ENCODE measurements at places on chromosomes 13 and 19.
A peak's percentile ranks its signal among the peaks of the same experiment; 100 is the strongest.

DNA sequence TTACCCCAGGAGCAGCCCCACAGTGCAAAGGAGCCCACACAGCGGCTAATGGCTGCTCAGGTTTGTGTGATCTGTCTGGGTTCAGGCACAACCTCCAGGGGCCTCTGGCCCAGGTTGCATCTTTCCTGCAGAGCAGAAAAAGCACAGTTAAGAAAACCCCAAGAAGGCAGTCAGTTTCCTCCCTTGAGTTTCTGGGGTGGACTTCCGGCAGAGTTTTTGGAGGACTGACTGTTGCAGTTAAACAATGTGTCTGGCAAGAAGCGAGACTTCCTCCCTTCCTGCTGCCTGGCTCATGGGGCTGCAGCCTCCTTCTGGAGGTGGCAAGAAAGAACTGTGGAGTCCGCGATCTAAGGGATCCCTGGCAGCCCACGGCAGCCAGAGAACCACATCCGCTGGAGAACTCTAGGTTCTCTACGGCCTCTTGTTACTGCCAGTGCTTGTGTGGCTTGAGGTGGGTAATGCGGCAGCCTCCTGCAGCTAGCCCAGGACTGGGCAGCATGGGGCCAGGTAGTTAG, 114.4 kb downstream of the ZDHHC20 start:
- DNase-seq, result peak; percentile 11

DNA sequence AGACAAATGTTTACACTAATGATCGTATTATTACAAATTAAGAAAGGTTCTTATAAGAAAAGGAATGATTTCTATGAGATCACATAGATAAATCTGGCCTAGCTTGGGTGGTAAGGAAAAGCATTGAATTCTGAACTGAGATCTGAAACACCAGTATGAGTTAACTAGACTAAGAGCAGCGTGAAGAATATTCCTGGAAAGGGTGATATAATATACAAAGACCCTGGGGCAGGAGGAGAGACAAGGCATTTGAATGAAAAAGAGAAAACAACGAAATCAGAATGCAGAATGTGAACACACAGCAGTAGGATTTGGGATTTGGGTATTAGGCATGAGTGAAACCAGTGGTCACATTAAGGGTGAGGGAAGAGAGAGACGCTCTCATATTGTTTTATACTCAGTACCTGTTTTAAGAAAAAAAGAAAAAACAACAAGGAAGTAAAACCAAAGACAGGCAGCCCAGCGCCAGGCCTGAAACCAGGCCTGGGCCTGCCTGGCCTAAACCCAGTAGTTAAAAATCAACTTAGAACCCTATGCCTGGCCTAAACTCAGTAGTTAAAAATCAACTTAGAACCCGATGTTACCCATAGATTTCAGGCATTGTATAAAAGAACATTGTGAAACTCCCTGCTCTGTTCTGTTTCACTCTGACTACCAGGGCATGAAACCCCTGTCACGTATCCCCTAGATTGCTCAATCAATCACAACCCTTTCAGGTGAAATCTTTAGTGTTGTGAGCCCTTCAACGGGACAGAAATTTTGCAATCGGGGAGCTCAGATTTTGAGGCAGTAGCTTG, 287.1 kb downstream of the ITGBL1 start:
- DNase-seq, result no peak

GRCh38 chr13:73938372-73939070, 195.7 kb downstream of the KLF12 start:
- DNase-seq, result no peak

GRCh38 chr13:21825801-21826200, 154.9 kb downstream of the FGF9 start:
- DNase-seq, result no peak

GRCh38 chr13:88464851-88465250, 793.7 kb downstream of the SLITRK5 start:
- DNase-seq, result no peak

DNA sequence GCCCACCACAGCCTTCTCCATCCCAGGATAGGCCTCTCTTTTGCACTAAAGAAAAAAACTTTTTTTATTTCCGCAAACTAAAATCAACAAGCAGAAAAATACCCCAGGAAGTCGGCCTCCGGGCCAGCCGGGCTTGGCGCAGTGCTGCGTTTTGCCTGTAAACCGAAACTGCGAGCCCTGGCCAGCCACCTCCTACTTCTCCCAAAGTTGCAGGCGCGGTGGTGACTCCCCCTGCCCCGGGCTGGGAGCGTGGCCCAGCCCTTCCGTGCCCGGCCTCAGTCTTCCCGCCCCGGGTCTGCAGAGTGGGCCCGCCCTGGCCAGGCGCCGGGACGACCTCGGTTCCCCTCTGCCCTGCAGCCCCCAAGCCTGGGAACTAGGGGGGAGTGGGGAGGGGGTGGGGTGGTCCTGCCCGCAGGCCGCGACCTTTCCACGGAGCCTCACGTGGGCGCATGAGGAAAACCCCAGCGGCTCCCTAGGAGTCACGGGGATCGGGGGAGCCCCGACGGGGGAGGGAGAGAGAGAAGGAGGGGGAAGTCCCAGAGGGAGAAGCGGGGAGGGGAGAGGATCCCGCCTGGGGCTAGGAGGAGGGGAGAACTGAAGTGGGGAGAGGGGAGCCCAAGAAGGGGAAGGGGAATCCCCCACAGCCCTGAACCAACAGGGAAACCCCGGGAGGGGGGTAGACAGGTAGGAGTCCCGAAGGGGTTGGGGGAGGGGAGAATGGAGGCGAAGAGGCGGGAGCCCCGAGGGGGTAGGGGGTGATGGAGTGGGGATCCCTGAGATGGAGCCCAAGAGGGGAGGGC, 3.0 kb downstream of the GADD45B start:
- DNase-seq, result peak; percentile 69

GRCh38 chr13:75357576-75358289, 124.2 kb downstream of the TBC1D4 start:
- DNase-seq, result peak; percentile 49

GRCh38 chr19:15701757-15702533, 25.9 kb upstream of the OR10H2 start:
- no peak for DNase-seq

DNA sequence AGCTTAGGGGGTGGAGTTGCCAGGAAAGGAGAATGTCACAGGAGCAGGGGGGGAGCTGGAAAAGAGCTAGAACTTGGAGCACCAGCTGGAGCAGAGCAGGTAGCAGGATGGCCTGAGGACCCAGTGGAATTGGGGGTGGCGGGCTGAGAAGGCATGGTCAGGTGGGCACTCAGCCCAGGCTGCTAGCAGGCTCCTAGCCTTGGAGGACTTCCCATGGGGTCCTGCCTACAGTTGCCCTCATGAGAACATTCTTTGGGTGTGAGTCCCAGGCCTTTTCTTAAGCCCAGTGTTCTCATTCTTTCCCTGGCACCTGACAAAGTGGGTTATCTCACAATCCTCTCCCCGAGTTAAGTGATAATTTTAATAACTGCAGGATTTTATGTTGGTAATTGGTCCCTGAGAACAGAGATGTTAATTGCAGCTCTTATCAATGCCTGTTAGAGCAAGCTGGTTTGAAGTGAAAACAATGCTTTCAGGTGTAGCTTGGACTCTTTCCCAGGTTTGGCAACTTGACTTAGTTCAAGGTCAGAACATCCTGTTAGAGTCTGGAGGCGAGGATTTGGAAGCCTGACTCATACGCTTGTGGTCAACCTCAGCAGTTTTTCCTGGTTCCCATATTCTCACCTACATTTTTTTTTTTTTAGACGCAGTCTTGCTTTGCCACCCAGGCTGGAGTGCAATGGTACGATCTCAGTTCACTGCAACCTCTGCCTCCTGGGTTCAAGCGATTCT, 18.1 kb upstream of the OLFM4 start:
- no peak for DNase-seq

DNA sequence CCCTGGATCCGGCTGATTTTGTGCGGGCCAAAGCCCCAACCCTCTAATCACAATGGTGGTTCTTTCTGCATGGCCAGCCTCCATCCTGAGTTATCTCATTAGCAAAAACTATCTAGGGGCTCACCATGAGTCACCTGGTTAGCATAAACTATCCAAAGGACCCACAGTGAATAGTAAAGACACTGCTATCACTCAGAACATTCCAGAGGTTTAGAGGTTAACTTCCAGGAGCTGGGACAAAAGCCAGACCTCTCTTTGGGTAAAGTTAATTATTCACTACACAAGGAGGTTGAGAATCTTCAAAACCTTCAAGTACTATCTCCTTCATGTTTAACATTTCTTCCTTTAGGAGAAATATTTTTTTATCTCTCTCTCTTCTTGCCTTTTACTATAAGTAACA, 18.8 kb upstream of the PPP5C start:
- DNase-seq, result no peak

- no peak for DNase-seq
Measured at GRCh38 chr13:32501064-32501463, 37.5 kb downstream of the N4BP2L2 start.

- DNase-seq, result no peak
Measured at GRCh38 chr13:101942535-101943157, 459.2 kb downstream of the FGF14 start.

GRCh38 chr19:55041627-55042343, 3.7 kb upstream of the GP6 start:
- peak; percentile 29 for DNase-seq

DNA sequence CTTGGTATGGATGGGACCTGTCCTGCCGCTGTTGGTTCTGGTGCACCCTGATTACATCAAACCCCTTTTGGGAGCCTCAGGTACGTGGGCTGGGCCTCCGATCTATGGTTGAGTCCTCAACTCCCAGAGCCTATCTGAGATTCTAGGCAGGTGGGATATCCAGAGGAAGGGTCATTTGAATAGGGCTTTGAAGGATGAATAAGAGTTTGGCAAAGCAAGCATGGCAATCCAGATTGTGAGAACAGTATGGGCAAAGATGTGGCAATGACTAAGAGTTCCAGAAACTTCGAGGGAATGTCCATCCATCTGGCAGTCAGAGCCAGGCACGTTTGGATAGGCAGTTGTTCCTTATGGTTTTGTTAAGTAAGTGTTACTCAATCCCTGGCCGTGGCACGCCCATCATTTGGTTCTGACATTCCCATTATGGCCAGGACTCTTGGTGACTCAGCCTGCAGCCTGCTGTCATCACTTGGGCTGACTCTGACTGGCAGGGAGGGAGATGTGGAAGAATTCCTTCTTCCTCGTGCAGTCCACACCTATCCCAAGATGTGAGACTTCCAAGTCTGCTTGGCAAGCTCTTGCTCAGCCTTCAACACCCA, 21.5 kb downstream of the CYP4F22 start:
- DNase-seq, result no peak

DNA sequence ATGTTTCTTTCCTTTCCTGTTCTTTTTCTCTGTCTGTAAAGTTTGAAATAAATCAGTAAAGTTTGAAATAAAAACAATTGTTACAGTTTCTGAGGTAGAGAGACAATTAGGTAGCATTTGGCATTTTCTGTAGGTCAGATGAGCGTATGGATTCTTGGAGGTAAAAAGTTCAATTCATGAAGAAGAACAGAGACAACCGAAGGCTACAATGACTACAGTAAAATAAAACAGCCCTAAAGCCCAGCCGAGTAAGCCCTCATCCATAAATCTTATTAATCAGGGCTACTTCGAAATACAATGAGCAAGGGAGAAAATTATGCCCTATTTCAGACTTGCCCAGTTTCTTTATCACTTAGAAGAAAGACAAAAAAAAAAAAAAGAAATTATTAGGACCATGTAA, 941.9 kb upstream of the SLC10A2 start:
- DNase-seq, result no peak

DNA sequence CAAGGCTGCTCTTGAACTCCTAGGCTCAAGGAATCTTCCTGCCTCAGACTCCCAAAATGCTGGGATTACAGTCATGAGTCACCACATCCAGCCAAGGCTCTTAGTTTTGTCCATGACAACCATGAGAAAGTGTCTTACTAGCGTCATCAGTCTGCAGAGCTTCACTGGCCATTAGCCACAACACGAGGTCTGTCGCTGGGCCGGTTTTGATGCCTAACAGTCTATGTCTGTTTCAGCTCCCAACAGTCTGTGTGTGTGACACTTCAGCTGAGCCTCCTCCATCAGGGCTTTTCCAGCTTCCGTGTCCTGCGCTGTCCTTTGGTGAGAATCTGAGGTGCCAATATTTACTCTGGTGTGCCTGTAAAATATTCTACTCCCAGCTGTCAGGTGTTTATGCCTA, 47.6 kb downstream of the CEP89 start:
- DNase-seq, result no peak

- no peak for DNase-seq
Measured at GRCh38 chr13:67967031-67967430, 736.9 kb upstream of the PCDH9 start.

GRCh38 chr19:38655148-38655824, 7.8 kb downstream of the ACTN4 start:
- DNase-seq, result peak; percentile 53

DNA sequence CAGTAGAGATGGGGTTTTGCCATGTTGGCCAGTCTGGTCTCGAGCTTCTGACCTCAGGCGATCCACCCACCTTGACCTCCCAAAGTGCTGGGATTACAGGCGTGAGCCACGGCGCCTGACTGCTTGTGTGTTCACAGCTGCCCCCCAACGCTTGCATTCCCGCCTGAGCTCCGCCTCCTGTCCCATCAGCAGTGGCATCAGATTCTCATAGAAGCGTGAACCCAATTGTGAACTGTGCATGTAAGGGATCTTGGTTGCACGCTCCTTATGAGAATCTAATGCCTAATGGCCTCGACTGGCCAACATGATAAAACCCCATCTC, 75.9 kb downstream of the GADD45B start:
- no peak for DNase-seq

DNA sequence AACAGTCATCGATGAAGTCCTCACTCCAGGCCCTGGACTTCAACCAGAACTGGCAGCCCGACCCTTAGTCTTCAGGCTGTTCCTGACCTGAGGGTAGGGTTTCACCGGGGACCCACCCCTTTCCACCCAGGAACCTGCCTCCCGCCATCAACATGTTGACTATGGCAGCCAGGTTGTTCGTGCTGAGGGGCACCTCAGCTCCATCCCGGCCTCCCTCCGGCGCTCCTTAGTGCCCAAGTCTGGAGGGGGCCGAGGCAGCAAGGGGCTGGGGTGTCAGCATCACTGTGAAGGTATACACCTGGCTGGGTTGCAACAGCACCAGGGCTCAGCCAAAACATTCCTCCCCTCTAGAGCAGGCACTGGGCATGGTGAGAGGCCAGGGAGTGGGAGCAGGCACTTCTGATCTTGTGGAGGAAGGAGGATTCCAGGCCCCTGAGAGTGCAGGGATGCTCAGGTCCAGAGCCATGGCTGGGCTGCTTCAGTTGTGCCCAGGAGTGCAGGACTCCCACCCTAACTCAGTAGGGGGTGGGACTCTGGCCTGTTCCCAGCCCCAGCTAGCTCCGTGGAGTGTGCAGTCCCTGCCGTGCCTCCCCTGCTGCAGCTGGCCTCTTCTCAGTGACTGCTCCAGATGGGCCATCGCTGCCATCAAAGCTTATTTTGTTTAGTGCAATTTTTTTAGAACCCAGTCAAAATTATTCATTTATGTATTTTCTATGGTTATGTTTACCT, 1445.9 kb downstream of the PCDH9 start:
- no peak for DNase-seq

DNA sequence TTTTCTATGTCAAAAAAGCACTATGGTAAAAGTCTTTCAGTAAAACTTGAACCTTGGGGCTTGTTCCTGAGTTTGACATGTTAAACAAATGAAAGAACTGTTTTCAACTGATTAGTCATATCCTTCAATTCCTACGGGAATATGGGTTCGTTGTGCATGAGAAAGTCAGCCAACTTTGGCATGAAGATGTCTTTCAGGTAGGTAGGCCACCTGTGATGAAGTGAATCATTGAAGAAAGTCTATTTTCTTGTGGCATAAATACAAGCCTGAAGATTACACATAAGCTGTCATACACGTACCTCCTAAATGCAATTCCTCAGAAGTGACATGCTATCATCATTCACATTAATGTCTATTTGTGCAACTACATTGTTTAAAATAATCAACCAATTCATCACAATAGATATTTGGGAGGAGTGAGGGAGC, 513.0 kb downstream of the IRS2 start:
- DNase-seq, result no peak

- no peak for DNase-seq
Measured at GRCh38 chr13:44629465-44630183, 53.5 kb upstream of the TSC22D1 start.
